CD4-positive, alpha-beta T cell (primary cell): ENCODE measurements at places on chromosomes 2 and 18. TPM values are rescaled to one million over a fixed set of nuclear protein-coding genes. Genes with fewer than 3 reads are reported as not detected.

- H3K36me3 ChIP-seq, result no peaks in the 10 kb centered on the region
- no peak overlapping the region for H3K4me3 ChIP-seq
- H3K27me3 ChIP-seq, result no peaks in the 10 kb centered on the region
- DNase-seq, result no peak
Measured at GRCh38 chr2:37191253-37191652, 2.8 kb upstream of the SULT6B1 start.

- no peak overlapping the region for H3K4me3 ChIP-seq
- no peaks in the 10 kb centered on the region for H3K4me1 ChIP-seq
- no peak overlapping the region for H3K27ac ChIP-seq
Measured at GRCh38 chr2:160167089-160167740, 32.9 kb downstream of the ITGB6 start.

- H3K4me1 ChIP-seq, result peaks cover 22% of the 10 kb centered on the region
- no peak for DNase-seq
- H3K4me3 ChIP-seq, result no peak overlapping the region
Measured at GRCh38 chr2:27219091-27219490, 1.9 kb downstream of the CAD start.

DNA sequence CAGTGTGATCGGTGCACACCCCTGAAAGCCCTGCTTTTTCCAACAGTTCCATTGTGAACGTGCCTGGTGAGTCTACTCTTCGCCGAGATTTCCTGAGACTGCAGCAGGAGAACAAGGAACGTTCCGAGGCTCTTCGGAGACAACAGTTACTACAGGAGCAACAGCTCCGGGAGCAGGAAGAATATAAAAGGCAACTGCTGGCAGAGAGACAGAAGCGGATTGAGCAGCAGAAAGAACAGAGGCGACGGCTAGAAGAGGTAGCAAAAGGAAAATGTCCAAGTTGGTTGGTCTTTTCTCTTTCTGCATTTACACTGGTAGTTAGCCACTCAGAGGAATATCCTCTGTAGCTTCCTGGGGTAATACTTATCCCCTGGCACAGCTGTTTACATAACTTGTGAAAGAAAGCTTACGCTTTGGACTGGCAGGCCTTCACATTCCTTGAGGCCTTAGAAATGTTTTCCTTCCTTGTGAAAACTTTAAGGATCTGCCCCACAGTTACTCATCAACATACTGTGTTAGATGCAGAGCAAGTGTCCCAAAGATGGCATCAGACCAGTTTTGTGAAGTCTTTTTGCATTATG, 146.6 kb downstream of the MAP4K4 start:
- H3K27ac ChIP-seq, result no peak overlapping the region
- H3K4me1 ChIP-seq, result peaks cover 14% of the 10 kb centered on the region
- H3K27me3 ChIP-seq, result no peaks in the 10 kb centered on the region
- peaks cover 95% of the 10 kb centered on the region for H3K36me3 ChIP-seq

GRCh38 chr2:37774976-37775907, 103.8 kb upstream of the CDC42EP3 start:
- DNase-seq, result no peak
- H3K36me3 ChIP-seq, result no peaks in the 10 kb centered on the region
- H3K27ac ChIP-seq, result no peak overlapping the region
- H3K27me3 ChIP-seq, result no peaks in the 10 kb centered on the region

DNA sequence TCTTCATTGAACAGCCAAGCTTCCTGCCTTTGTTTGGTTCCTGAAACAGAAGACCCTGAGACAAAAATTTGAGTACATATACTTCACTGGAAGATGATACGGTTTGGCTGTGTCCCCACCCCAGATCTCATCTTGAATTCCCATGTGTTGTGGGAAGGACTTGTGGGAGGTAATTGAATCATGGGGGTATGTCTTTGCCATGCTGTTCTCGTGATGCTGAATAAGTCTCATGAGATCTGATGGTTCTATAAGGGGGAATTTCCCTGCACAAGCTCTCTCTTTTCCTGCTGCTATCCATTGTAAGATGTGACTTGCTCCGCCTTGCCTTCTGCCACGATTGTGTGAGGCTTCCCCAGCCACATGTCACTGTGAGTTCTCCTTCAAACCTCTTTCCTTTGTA, 76.5 kb downstream of the BABAM2 start:
- H3K27me3 ChIP-seq, result no peaks in the 10 kb centered on the region
- no peak for DNase-seq
- no peak overlapping the region for H3K4me3 ChIP-seq
- H3K27ac ChIP-seq, result no peak overlapping the region
- peaks cover 5% of the 10 kb centered on the region for H3K4me1 ChIP-seq

DNA sequence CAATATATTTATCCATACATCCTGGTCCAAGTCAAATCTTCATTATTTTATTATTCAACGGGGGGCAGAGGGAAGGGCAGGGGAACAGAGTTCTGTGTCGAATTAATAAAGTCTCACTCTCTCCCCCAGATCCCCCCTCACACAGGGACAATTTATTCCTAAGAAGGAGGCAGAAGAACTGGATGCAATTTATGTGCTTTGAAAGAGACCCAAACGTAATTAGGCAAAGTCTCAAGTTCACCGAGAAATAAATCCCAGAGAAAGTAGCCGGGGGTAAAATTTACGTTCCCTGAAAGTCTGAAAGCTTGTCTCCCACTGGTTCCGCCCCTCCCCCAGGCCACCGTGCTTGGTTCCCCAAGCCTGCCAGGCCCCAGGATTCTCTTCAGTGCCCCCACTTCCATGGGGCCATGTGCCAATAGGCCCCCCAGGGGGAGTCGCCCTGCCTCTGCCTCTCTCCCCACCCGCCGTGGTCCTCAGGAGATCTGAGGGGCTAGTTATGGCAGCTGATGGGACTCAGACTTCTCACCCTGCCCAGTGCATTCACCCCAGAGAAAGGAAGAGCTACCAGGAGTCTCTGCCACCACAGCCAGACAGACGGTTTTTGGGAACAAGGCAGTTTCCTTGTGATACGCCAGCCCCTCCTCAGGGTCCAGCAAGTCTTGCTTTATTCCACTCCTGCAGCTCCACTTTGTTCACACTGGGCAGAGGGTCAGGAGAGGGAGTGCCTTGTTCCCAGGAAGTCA, 215.5 kb downstream of the CYP26B1 start:
- no peaks in the 10 kb centered on the region for H3K27me3 ChIP-seq
- no peak overlapping the region for H3K27ac ChIP-seq
- DNase-seq, result no peak
- no peaks in the 10 kb centered on the region for H3K4me1 ChIP-seq

DNA sequence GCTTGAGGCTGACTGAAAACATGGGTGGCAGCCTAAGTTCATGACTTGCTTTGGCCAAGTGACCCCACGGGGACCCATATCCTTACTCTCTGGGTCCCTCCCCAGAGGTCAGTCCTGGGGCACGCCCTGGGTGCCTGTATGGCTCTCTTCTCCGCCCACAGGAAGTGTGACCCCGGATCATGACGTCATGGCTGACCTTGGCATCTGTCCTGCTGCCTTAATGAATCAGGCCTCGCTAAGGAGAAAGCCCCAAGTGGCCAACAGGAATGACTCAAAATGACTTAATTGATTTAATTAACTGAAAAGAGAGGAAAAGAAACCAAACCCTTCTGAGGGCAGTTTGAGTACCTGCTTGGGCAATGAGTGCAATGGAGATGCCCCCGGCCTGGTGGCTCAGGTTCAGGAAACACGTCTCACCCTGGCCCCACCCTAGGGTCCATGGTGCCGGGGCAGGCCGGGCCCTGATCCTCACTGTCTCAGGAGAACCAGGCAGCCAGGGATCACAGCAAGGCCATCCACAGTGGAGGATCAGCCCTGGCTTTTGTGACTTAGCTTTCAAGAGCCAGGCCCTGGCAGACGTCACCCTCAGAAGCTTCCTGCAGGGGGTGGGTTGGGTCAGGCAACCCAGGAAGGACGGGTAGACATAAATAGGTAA, 112.0 kb downstream of the CYP26B1 start:
- no peaks in the 10 kb centered on the region for H3K36me3 ChIP-seq
- H3K4me3 ChIP-seq, result no peak overlapping the region
- no peak for DNase-seq

DNA sequence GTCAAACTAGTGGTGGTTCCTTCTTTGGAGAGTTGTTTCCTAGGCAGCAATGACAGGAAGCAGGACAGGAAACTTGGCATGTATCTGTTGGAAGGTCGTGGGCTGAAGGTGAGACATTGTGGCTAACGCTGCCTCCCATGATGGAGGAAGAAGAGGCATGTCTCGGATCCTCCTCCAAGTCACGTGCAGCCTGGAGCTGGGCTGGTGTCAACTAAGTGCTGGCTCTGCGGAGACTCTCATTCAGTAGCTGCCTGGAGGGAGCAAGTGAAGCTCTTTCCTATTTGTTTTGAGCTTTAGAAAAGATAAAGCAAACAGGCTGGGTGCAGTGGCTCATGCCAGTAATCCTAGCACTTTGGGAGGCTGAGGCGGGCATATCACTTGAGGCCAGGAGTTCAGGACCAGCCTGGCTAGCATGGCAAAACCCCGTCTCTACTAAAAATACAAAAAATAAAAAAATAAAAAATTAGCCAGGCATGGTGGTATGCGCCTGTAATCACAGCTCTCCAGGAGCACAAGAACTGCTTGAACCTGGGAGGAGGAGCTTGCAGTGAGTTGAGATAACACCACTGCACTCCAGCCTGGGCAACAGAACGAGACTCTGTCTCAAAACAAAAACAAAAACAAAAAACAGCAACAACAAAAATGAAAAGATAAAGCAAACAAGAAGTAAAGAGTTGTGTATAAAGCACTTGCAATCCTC, 28.2 kb upstream of the INO80C start:
- no peak for DNase-seq
- no peak overlapping the region for H3K4me3 ChIP-seq
- peaks cover 20% of the 10 kb centered on the region for H3K27me3 ChIP-seq
- no peak overlapping the region for H3K27ac ChIP-seq

DNA sequence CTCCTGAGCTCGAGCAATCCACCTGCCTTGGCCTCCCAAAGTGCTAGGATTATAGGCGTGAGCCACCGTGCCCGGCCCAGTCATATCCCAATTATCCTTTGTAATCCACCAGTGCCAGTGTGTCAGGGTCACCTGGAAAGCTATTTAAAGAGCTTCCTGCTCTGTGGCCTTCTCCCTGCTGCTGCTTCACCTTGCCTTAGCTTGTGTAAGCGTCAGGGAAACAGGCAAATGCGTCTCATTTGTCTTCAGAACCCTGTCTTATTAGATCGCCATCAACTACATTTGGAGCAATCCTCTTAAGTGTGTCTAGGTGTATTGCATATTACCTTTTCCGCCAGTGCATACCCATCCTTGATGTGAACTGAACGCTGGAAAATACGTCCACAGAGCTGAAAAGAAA, 10.2 kb downstream of the KIF5C start:
- DNase-seq, result no peak
- H3K27me3 ChIP-seq, result peaks cover 25% of the 10 kb centered on the region
- no peak overlapping the region for H3K27ac ChIP-seq
- H3K4me3 ChIP-seq, result no peak overlapping the region
- no peaks in the 10 kb centered on the region for H3K36me3 ChIP-seq

- H3K27me3 ChIP-seq, result no peaks in the 10 kb centered on the region
- H3K27ac ChIP-seq, result peak overlapping the region; percentile 40
- peaks cover 58% of the 10 kb centered on the region for H3K4me1 ChIP-seq
- H3K4me3 ChIP-seq, result no peak overlapping the region
Measured at GRCh38 chr2:62303788-62304187, 107.9 kb downstream of the B3GNT2 start.

GRCh38 chr2:226906163-226906693, 70.4 kb downstream of the RHBDD1 start:
- H3K4me3 ChIP-seq, result no peak overlapping the region
- H3K36me3 ChIP-seq, result peaks cover 18% of the 10 kb centered on the region
- no peak overlapping the region for H3K27ac ChIP-seq
- DNase-seq, result no peak
- no peaks in the 10 kb centered on the region for H3K4me1 ChIP-seq

Gene SLC8A1
- total RNA-seq, result 0.47 TPM

Gene FBXO11
- total RNA-seq, result 121 TPM

Gene CD207
- not detected for total RNA-seq

Gene PLCD4
- total RNA-seq, result 0.77 TPM
